ENCODE measurements at places on chromosomes 3 and 15.

GRCh38 chr3:191331388-191331787, 1.1 kb upstream of the UTS2B start:
- no peak for DNase-seq

DNA sequence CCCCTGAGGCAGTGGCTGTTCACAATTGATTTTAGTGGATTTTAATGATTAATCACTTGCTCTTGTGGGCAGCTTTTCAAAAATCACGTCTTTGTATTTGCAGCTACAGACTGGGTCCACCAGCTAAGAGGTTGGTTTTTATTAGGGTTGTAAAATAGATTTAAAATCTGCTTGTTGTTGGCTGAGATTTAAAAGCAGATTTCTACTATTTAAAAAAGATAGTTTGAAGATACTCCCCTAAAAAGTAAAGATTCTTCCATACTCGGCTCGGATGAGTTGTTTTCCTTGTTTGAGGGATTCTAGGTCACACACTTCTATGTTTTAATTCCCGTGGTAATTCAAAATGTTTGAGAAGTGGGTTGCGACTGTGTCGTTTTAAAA, 1.7 kb downstream of the KLHL24 start:
- DNase-seq, result no peak

DNA sequence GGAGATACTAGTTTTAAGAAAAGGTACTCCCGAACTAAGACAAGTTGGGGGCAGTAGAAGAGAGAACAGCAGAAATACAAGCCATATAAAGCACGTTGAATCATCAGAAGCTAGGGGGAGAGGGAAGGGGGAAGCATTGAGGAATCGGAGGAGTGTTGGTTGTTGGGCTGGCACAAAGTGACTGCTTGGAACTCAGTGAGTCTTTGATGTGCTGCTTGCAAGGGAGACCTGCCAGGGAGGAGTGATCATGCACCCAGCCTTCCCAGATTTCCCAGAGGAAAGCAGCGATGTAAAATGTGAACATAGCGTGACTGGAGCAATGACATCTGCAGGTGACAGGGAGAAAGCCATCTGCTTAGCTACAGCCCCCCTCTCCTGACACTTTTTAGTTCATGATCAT, 192.4 kb upstream of the IL12A start:
- DNase-seq, result no peak

GRCh38 chr15:36210426-36210825, 369.0 kb upstream of the CDIN1 start:
- DNase-seq, result no peak

GRCh38 chr3:195150181-195151118, 120.5 kb downstream of the XXYLT1 start:
- DNase-seq, result peak; percentile 19

- DNase-seq, result peak; percentile 40
Observed at GRCh38 chr3:23806534-23807423, 1.0 kb downstream of the UBE2E1 start.

All from NCI-H2081 (cell line).